ENCODE measurements at places on chromosomes 12 and 14.

DNA sequence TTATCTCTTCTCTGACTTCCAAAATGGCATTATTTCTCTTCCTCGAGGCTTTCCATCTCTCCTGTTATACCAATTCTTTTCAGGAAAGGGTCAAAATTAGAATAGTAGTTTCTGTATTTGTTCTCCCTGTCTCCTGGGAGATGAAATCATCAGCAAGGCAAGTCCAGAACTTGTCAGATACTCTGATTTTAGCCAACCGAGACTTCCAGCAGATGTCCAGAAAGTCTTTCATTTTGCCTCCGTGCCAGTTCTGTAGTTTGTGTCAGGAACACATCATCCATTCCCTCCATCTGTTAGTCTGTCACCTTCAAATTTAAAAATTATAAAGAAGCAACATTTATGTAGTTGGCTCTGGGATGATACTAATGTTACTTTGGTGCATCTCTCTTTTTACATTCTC lies 275.7 kb downstream of the CCDC59 start:
- no peak for DNase-seq

DNA sequence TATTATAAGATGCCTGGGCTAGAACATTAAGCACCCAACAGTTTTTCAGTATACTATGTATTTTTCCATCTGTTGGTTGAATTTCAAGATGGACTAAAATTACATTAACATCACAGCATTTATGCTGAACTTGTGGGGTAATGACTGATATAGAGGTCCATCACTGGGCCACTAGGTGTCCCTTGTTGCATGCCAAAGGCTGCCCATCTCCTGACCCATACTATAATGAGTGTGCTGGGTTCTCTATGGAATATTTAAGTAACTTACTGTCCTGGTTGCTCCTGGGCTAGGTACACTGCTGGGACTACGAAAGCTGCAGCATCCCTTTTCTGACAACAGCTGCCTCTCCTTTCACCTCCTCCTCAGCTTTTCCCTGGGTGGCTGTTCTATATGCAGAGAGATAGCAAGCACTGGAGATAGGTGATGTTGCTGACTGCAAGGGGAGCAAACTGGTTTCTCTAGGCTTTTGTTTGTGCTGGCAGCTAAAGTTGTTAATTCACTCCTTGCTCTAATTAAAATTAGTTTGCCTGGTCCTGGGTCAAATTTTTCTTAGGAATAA lies 138.6 kb upstream of the TRHDE start:
- DNase-seq = no peak

DNA sequence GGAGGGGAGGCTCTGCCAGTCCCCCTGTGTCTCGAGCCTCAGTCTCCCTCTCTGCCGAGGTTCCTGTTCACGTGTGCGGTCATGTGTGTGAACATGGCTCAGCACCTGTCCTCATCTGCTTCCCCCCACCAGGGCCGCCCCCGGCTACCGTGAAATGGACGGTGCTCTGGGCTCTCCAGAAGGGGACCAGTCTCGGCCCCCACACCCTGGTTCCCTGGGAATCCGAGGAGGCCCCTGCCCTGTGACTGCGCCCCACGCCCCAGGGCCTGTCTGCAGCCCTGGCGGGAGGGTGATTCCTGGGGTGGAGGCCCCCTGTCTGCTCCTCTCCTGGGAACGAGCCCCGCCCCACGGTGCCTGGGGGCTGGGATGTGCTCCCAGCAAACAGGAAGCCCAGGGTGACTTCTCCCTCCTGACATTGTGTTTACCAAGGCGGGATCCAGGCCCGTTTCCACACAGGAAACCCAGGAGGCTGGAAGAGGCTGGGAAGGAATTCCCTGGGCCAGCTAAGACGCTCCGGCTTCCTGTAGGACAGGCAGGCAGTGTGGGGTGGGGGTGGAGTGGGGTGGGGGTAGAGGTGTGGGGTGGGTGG lies 46.6 kb downstream of the KIF26A start:
- no peak for DNase-seq

- DNase-seq = no peak
Measured at GRCh38 chr12:3307389-3307788, 183.6 kb upstream of the PRMT8 start.

- no peak for DNase-seq
Measured at GRCh38 chr12:122381021-122381420, 41.4 kb downstream of the CLIP1 start.

DNA sequence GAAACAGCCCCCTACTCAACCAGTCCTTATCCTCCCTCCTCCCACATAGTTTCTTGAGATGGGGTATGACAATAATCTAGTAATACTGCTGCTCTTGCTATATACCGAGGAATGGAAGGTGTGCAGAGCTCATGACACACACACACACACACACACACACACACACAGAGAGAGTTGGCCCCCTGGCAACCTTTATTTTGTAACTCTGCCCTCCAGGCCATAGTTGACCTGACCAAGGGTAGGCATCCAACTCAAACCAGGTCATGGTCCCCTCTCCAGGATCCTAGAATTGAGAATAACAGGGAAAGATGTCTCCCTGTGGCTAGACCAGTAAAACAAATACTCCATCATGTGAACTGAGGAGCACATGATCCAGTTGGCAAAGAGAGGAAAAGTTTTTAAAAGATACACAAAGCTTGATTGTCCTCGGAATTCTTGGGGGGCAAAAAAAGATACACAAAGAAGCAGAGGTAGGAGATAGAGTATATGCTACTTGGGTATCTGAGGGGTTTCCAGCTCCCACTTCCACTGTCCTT lies 11.3 kb downstream of the ERO1A start:
- DNase-seq = no peak

- DNase-seq = no peak
Measured at GRCh38 chr14:73834261-73834625, 17.4 kb upstream of the PTGR2 start.

DNA sequence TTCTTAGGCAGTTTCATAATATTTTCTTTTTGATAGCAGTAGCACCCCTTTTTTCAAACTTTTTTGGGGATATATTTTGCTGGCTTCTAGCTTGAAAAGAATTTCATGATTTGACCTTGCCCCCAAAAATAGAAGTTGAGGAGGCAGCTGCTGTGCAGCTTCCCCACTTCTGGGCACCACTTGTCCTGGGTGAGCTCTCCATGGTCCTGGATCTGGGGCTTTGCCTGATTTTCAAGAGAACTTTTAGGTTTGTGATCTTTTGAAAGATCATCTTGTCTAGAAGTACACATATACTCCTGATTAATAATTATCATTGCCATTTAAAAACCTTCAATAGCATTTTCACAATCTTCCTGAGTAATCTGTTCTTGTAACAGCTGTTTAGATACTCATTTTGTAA lies 271.6 kb downstream of the NPAS3 start:
- DNase-seq = no peak

- no peak for DNase-seq
Measured at GRCh38 chr14:73153272-73153671, 17.0 kb downstream of the PSEN1 start.

DNA sequence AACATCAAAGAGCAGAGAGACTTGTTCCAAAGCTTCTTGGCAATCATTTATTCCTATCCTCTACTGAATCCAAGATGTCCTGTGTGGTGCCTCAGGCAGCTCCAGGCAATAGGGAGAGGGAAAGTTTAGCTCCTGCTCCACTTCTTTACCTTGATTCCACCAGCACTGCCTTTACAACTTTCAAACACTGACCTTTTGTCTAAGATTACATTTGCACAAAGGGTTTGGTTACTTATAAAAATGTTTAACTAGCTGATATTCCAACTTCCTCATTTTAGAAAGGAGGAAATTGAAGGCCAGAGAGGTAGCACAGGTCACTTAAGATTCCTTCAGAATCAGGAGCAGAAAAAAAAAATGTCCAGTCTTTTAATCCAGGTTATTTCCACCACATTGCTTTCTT lies 192.7 kb downstream of the BTG1 start:
- DNase-seq = no peak

DNA sequence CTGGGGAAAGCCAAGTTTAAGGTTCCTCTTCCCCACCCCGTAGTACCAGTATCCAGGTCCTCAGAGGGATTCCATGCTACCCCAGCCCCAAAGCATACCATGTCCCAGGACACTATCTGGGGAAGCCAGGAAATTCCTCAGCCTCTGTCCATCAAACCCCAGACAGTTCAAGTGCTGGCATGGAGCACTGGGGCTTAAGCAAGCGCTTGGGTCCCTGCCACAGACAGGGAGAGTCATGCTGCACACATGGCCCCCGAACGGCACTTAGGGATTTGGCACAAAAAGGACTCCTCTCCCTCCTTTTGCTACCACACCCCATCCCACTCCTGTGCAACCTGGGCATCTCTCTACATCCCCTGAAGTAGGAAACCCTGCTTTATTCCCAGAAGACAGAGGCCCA lies 21.8 kb downstream of the ADCY6 start:
- DNase-seq = no peak

DNA sequence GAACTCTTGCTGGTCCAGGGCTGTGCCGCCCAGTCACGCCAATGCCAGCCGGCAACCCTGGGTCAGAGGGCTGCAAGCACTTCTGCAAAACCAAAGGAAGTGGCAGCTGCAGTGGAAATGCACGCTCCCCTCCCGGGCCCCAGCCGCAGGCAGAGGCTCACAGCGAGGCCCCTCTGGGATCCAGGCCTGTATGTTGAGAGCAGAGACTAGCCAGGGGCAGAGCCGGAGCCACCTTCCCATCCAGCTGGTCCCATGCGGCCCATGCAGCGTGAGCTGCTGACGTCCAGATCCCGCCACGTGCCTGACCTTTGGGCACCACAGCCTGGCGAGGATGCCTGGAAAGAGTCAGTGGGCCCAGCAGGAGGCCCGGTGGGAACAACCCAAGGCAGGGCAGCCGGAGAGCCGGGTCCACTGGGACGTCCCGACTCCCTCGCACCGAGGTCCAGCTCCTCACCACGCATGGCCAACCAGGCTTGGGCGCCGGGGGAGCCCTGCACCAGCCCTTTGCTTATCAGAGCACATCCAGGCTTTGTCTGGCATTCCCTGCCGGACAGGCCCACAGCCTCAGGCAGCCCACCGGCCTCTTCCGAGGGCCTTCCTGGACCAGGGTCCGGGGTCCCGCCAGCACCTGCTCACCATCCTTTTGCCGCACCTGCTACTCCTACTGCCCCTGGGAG lies 4.3 kb downstream of the GPR132 start:
- DNase-seq = no peak

DNA sequence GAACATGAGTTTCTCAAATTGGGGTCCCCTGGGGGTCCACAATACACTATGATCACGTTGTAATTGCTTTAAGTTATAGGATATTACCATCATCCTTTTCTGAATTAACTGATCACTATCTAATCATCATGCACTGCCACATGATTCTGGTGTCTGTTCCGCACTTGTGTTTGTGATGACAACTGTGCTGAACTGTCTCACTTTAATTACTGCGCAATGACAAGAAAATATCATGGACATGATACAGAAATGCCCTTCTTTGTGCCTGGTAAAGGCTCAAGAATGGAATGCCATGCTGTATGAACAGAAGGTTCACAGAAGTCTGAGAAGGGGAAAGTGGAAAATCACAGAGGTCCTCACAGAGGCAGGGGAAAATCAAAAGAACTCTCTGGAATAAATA lies 65.8 kb upstream of the NOS1 start:
- no peak for DNase-seq

GRCh38 chr14:104084251-104085002 lies 1.1 kb upstream of the ASPG start:
- DNase-seq = no peak

GRCh38 chr14:37813732-37814131 lies 218.3 kb downstream of the TTC6 start:
- no peak for DNase-seq

DNA sequence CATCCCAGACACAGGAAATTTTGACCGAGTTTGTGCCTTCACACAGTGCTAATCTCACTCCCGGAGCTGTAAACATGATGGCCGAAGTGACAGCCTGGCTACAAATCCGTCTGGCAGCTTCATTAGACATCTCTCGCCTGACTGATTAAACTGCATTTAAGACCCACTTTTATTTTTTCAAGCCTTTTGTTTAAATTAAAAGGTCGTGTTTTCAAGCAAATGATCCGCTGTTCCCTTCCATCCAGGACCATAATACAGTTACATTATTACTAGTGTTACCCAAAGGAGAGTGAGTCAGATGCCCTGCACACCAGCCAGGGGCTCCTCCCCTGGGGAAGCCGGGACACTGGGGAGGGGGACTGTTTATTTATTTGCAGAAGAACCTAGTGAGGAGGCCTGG lies 200.2 kb downstream of the EXOC5 start:
- DNase-seq = no peak

DNA sequence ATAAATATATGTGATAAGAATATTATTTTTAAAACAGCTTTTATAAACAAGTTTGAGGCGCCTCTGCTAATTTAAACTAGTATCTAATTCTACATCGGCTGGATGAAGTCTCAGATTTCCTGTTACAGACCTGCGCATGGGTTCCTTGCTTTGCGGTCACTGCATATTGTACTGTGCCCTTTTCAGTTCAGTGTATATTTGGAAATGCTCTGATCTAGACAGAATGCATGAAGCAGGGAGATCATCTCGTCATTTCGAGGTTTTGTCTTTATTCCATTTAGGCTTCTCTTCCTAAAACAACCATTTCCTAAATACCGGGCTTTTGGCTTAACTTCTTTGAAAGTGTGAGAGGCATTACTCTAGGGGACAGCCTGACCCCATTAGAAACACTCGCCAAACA lies 25.6 kb downstream of the CRACR2A start:
- no peak for DNase-seq

DNA sequence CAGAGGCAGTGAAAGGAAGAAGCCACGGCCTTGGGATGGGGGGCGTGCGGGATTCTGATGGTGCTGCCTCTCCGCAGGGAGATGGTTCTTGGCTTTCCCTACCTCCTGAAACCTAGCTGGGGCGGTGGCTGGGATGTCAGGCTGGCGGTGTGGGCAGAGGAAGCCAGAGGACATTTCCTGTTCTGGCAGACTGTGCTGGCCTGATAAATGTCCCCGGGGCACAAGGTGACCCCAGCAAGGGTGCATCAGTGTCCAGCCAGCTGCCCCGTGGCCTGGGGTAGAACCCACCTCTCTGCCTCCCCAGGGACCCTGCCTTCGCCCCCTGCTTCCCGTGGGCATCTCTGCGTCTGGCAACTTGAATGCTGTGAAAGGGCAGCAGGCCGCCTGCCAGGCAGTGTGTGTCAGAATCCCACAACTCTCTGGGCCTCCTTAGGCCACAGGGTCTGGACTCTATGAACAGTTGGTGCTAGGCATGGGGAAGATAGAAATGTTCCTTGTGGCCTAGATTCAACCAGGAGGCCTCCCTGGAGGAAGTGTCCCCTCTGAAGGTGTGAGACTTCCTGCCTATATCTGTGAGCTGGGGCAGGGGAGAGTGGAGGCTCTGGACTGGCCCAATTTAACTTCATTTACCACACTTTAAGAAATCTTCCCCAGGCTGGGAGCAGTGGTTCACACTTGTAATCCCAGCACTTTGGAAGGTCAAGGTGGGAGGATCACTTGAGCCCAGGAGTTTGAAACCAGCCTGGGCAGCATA lies 4.9 kb downstream of the SH2B3 start:
- DNase-seq = no peak
